ENCODE measurements at places on chromosomes 3 and 15.

DNA sequence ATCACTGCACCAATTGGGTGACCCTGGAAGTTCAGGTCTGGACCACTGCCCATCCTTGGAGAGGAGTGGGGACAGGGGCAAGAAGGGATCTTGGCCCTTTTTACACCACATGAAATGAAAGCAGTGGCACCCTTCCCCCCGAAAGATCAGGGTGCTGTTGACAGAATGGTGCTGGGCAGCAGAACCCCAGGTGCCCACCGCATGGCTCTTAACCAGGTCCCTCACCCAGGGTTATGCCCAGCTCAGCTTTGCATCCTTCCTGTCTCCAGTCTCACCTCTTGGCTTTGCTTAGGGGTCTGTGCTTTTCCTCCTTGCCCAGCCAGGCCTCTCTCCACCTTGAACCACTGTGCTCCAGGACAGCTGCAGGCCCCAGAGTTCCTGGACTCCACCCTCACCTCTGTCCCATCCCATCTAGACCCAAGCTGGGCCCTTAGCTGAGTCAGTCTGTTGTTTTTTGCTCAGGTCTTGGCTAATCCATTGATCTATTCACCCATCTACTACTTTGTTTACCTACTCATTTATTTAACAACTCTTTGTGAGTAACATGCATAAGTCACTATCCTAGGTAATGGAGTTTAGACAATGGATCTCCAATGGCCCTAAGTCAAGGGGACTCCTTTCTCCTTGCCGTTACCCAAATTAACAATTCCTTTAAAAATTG is 77.1 kb upstream of the PRR23E start:
- peak; percentile 17 for DNase-seq

DNA sequence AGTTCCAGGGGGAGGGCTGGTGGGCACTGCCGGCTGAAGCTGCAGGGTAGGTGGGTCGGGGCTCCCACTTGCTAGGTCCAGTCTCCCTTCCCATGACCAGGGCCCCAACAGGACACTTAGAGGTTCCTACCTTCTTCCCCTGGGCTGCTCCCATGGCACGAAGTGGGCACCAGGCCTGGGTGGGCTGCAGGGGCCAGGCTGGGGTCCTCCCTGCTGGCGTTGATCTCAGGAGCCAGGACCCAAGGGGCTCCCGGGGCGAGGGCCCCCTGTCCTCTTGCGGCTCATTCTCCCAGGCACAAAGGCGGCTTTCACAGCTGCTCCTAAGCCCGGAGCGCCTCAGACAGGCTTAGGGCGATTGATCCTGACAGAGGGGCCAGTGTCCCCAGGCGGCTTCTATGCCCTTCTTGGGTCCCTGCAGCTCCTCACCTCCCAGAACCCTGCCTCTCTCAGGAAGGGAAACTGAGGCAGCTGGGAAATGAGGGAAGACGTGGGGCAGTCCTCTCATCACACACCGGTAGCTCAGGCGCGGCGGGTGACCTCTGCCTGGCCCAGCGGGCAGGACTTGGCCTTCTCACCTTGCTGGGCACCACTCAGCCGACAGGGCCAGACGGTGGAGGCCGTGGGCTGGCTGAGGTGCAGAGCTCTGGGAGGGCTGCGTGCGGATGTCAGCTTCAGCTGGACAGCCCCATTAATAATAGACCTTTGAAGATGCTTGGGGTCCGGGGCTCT is 39.6 kb downstream of the FAM3D start:
- DNase-seq: no peak

- DNase-seq: no peak
Measured at GRCh38 chr3:157023226-157023625, 136.7 kb downstream of the CCNL1 start.

- DNase-seq: no peak
Measured at GRCh38 chr3:61141227-61141626, 110.0 kb downstream of the FHIT start.

GRCh38 chr3:184155644-184156521 is 706 bp downstream of the DVL3 start:
- DNase-seq: no peak
